Kidney tubule cell (primary cell): ENCODE measurements at places on chromosomes 13 and 19.
A peak's percentile ranks its signal among the peaks of the same experiment; 100 is the strongest.

GRCh38 chr19:58450856-58451357 lies 515 bp upstream of the ZNF324B start:
- no peak for DNase-seq

DNA sequence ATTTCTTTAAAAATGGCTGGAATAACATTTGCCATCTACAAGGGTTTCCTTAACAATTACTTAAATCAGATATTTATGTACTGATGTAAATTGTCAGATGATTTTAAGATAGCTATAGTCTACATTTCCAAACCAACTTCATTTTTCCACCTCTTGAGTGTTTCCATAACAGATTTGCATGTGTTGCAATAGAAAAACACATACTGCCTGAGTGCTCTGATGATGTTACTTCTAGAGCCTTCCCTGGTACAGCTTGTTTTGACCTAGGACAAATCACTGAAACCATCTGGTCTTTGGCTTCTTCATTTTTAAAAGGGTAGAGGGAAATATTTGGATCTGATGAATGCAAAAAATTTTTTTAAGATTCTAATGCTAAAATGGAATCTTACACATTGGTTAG lies 245.9 kb downstream of the PCDH9 start:
- DNase-seq, result no peak

DNA sequence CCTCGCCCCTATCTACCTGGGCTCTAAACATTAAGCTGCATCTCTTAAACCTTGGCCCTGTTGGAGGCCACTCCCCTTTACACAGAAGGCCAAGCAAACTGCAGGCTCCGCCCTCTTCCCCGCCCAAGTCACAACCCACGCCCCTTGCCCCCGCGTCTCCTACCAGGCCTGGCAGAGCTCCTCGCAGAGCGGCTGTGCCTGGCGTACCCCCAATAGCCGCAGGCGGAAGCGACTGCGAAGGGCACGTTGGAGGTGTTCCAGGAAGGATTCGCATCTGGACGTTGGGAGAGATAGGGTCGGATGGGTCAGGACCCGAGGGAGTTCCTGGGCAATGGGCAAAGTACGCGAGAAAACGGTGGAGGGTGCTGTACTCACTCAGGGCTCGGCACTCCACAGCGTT lies 5.9 kb downstream of the RTBDN start:
- no peak for DNase-seq

- DNase-seq, result peak; percentile 86
Observed at GRCh38 chr13:74270018-74270417, 135.8 kb upstream of the KLF12 start.

GRCh38 chr13:79194727-79195126 lies 211.3 kb downstream of the RBM26 start:
- no peak for DNase-seq

DNA sequence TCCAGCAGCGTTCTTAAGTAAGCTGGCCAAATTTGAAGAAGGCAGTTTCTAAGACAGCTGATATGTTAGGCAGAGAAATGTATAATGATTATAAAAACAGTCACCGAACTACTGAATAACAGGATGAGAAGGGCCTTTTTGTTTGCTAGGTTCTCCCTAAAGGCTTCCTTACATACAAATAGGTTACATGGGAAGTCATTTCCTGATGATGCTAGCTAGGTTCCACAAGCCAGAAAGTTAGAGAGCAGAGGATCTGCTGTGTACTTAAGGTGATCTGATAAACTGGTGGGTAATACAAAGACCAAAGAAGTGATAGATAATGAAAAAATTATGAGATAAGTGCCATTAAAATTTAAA lies 139.7 kb downstream of the VWA8 start:
- DNase-seq, result no peak

DNA sequence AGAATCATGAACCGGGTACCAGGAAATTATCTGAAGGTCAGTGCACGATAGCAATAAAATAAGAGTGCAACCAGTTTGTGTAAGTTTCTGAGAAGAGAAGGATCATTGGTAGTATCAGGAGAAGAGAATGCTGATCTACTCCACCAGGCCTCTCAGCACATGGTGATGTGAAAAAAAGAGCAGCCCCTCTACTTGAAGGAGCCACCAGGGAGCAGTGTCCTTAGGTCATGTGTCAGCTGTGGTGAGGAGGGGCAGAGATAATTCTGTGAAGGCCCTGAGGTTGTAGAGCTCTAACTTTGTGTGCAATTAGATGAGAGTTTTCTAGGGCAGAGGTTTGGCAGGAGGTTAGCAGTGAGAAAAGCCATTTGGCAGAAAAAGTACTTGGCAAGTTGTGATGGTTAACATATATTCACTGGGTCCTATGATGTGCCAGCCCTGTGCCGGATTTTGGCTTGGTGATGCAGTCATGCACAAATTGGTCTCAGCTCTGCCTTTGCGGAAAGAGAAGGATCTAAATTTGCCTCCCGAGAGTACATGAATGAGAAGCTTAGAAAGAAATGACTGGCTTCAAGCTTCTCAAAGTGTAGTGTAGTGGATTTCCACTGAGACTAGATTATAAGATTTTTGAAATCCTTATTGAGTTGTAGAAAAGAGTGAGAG lies 19.2 kb upstream of the ZC3H13 start:
- no peak for DNase-seq

DNA sequence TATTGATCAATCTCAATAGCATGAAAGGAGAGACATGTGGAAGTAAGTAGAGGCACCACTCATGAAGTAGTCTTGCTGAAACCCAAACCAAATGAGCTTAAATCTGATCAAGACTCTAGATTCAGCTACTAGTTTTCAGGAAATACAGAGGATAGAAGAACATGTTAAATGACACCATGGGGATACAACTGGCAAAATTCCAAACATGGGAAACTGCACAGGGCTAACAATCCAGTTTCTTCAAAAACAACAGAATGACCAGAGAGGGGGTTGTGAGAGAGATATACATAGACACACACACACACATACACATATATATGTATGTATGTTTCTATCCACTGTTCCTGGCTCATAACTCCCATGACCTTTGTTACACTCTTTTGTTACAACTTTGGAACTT lies 44.8 kb downstream of the MRPL57 start:
- DNase-seq, result no peak

GRCh38 chr13:72650051-72650700 lies 77.3 kb downstream of the MZT1 start:
- no peak for DNase-seq

GRCh38 chr13:51781246-51782022 lies 22.5 kb downstream of the DHRS12 start:
- DNase-seq, result peak; percentile 50

DNA sequence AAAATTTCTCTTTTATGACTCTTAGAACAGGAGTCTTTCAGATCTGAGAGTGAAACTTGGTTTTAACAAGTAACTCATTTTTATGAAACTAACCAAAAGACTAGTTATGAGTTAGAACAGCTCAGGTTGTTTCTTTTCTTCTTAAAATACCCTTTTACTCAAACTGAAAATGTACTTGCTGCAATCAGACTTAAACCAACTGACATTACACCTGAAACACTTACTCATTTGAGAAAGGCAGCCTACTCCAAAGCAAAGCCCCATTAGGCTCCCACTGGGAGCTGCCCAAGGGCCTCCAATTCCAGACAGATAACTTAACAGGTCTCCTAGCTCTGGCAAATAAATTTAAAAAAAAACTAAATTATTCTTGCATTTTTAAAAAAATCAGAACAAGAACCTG lies 3.6 kb downstream of the FOXO1 start:
- peak; percentile 31 for DNase-seq

- peak; percentile 36 for DNase-seq
Observed at GRCh38 chr13:97434397-97435201, 630 bp downstream of the RAP2A start.

DNA sequence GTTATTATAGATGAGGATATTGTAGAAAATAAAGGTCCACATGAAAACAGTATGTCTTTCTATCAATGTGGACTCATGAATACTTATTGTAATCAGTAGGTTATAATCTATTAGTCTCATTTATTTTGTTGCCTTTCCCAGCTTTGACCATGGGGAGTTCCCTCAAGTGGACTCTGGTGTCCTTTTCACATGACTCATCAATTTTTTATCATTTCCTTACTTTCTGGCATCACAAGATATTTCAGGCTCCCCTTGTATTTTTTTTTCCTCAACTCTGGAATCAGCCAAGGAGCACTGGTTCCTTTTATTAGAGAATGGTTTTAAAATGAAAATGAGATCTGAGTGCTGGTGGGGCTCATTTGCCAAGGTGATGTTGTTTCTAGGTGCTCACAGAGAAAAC lies 63.4 kb upstream of the DIAPH3 start:
- no peak for DNase-seq

DNA sequence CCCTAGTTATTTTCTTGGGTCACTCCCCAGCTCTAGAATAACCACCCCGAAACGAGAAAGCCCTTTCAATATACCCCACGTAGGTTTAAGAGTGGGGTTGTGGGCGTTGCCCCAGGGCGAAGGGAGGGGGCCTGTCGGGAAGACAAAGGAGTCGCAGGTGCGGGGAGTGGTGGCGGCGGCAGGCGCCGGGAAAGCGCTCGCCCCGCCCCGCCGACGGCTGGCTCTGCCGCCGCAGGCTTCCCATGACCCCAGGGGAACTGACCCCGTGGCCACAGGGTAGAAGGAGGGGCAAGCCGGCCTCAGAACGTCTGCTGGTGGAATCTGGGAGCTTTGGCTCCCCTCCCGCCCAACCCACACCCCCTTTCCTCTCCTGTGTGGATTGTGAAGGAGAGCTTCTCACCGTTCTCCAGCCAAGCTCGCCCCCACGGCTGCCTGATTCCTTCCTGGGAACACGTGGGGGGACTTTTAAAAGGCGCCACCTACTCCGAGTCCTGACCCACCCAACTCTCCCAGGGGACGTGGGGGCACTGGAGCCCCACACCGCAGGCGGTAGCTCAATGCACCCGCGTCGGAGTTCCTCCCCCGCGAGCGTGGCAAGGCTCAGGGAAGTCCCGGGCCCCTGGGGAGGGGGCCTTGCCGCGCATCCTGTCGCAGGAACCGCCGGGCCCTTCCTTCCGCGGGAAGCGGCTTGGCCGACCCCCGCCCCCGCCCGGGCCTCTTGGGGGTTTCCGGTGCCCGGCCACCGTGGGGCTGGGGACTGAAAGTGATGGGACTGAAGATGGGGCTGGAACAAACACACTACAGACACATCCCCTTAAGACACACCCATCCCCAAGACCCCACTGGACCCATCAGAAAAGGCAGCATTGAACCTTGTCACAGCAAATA lies 5.5 kb downstream of the IER2 start:
- DNase-seq, result peak; percentile 85

- DNase-seq, result no peak
Observed at GRCh38 chr19:48887861-48888612, 10.5 kb downstream of the TULP2 start.

DNA sequence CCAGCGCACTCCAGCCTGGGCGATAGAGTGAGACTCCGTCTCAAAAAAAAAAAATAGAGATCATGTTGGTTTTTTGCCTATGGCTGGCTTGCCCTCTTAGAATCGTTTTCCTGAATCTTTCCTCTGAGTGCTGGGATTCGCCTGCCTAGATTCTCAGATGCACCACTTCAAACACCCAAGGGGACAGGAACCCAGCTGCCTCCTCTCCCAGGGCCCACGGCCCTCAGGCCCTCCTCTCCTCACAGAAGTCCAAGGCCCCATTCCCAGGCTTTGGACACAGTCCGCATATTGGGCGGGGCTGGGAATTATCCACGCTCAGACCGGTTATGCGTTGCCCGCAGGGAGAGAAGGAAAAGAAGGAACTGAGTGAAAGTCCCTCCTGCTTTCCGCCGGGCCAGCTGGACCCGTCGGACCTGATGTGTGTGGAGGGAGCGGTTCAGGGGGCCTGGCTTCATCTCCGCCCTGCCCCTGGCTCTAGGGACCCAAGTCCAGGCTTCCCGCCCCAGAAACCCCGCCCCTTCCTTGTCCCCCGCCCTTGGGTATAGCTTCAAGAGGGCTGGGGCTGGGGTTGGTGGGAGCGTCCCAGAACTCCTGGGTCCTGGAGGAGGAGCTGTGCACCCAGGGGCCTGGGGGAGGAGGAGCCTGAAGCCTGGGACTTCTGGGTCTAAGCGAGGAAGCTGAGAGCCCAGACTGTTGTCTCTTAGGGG lies 5.8 kb downstream of the PPFIA3 start:
- DNase-seq, result no peak
